SW 1271 (cell line): ENCODE measurements at places on chromosomes 2 and 18.

DNA sequence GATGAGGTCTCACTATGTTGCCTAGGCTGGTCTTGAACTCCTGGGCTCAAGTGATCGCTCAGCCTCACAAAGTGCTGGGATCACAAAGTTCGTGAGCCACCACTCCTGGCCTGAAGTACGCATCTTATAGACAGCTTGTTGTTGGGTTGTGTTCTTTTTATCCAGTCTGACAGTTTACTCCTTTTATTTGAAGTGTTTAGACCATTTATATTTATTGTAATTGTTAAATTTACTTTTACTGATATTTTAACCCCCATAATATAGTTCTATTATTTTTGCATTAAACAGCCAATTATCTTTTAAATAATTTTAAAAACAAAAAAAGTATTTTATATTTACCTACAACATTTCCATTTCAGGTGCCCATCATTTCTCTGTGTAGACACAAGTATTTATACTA lies 303.0 kb upstream of the HDAC4 start:
- no peak for DNase-seq

- DNase-seq = no peak
Measured at GRCh38 chr2:233107011-233107410, 46.9 kb downstream of the INPP5D start.

- no peak for DNase-seq
Measured at GRCh38 chr2:196590286-196590685, 49.2 kb upstream of the CCDC150 start.

DNA sequence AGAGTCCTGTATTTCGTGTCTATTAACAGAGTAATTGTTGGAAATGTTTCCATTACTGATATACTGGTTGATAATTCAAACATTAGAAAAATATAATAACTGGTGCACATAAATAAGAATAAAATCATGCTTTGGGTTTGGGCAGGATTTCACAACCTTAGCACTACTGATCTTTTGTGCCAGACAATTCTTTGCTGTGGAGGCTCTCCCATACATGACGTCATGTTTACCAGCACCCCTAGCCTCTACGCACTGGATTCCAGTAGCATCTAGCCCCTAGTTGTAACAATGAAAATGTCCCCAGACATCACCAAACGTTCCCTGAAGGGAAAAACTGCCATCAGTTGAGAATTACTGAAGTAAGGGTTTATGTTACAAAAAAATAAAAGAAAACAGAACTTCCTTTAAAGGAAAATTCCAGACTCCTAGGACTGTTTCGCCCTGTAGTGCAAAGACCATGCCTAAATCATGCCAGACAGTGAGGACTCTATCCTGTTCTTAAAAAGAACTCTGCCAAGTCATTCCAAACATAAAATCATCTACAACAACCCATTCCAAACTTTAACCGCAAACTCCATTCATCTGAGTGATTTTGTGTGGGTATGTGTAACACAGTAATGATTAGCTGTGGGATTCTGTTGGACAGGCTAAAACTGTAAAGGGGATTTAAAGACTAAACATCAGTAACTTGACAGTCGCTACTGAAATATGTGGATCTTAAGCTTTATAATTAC lies 313.4 kb upstream of the CCDC68 start:
- no peak for DNase-seq

DNA sequence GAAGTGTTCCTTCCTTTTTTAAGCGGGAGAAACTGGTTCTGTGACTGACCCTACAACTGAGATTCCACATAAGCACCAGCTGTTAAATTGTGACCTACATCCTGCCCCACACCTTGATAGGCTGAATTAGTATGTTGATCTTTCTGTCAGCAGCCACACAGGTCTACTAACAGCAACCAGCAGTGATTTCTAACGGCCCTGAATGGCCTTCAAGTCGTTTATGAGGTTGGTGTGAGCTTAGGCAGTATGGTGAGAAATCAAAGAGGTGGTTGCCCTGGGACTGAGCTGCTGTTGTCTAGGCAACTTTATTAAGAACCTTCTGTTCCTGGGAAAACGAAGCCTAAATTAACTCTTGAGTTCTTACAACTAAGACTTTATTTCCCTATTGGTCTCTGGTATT lies 197.2 kb upstream of the FSHR start:
- no peak for DNase-seq

DNA sequence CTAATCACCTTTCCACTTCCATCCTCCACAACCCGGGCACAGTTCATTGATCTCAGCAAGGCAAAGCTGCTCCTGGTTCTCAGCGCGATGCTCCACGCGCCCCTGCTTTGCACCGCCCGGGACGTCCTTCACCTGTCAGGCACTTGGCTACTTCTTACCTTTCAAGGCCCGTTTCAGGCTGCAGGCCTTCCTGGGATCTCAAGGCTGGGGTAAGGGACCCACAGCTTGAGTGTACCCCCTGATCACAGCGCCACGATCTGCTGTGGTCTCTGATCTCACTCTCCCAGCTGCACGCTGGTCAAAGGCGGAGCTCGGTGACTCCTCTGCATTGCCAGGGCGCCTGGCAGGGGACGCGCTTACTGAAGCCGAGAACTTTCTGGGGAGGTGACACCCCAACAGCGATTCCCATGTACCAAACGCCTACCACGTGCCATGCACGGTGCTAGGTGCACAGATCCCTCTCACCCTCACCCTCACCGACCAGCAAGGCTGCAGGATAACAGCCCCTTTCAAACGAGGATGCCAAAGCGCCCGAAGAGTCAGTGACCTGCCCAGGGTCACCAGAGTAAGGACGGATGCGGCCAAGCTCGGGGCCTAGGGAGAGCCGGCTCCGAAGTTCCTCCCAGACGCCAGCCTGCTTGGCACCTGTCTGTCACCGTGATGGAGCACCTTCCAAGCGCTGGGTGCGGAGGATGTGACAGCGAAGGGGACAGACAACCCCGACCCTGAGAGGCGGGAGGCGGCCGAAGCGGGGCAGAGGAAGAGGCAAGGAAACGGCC lies 818 bp downstream of the ITGB1BP1 start:
- peak; percentile 43 for DNase-seq

DNA sequence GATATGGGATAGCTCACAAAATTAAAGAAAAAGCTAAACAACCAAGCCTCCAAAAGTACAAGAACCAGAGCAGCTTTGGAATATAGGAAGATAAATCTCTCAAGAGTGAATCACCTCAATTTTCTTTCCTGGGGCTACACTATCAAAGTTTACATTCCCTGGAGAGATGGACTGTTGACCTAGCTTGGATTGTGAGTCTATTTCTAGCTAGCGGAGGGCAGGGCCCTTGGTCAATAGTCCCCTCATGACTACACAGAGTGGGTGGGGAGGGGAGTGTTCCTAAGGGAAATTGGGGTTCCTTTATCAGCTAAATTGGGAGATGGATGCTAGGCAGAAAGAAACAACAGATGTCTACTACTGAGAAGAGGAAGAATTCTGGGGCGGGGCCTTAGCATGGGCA lies 29.9 kb upstream of the EIF2AK3 start:
- DNase-seq = no peak

DNA sequence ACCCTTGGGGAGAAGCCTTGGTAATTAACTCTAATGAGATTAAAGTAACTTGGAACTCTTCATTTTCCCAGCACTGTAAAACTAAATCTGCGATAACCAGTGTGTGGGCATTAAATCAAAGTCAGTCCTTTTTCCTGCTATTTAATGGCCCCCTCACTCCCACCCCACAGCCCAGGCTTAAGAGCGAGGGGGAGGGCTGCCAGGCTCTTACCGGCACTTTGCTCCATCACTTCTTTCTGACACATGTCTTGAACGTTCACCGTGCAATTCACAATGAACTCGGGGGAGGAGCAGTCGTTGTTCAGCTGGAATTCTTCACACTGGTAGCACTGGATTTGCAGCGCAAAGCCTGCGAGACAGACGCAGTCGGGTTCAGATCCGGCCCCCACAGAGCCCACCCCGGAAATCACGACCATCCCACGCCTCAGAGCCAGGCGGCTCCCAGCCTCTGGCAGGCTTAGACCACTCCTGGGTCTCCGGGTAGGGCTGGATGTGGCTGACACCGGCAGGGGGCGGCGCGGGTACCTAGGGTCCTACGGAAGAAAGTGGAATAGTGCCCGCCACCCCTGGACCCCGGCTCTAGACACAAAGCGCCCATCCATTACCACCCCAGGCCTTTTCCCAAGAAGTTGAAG lies 1.7 kb downstream of the LYPD1 start:
- DNase-seq = no peak

DNA sequence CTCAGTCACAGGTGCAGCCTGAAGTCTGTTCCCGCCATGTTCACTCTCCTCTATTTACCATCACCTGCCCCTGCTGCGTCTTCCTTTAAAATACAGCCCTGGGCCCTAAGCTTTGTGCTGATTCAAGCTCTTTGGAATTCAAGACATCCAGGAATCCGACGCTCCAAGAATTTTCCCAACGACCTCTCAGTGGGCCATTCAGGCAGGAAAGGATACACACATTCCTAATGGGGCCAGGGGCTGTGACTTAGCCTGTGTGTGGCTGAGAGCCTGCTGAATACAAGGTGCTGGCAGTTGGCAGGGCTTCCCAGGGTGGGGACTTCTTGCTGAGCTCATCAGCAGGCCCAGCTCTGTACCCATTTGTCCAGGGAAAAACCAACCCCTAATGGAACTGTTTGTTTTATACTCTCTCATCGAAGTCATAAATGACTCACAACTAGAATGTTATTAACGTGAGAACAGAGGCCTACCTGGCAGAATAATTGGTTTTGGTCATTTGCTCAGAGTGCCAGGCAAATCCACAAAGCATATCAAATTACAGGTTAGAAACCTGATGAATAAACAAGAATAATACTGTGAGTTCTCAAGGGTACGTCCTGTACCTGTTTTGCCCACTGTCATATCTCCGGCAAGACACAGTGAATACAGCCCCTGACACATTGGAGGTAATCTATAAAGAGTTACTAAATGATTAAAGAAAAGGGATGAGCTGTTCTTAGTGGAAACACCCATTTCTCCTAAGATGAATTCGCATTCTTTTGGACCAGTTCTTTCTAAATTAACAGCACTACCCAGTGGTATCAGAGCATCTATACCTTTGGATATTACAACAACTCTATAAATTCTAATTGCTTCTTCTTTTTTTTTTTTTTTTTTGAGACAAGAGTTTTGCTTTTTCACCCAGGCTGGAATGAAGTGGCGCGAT lies 12.6 kb upstream of the KCMF1 start:
- peak; percentile 91 for DNase-seq

GRCh38 chr2:216687646-216688045 lies 7.7 kb downstream of the IGFBP5 start:
- no peak for DNase-seq
